Trophoblast cell (in vitro differentiated cells and primary cell): ENCODE measurements at places on chromosomes 12 and 14.

- no peak for DNase-seq
Observed at GRCh38 chr12:123280971-123281370, 9.3 kb upstream of the CDK2AP1 start.

DNA sequence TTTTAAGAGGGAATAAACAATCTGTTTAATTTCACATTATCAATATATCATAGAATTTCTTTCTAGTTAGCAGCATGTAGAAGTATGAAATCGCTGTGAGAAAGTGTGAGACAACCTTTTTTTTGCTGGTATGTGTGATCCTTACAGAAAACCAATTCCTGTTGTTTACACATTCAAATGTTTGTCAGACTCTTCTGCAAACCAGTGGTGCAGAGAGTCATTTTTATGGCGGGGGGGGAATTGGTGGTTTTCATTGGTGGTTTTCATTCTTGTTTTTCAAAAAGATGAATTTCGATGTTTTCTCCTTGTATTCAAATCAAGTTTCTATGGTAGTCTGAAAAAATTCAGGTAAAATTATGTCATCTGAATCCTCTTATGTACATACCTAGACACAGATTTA, 57.8 kb downstream of the SLC25A21 start:
- no peak for DNase-seq

GRCh38 chr12:116434155-116435011, 124.8 kb upstream of the MAP1LC3B2 start:
- DNase-seq, result peak; percentile 98

DNA sequence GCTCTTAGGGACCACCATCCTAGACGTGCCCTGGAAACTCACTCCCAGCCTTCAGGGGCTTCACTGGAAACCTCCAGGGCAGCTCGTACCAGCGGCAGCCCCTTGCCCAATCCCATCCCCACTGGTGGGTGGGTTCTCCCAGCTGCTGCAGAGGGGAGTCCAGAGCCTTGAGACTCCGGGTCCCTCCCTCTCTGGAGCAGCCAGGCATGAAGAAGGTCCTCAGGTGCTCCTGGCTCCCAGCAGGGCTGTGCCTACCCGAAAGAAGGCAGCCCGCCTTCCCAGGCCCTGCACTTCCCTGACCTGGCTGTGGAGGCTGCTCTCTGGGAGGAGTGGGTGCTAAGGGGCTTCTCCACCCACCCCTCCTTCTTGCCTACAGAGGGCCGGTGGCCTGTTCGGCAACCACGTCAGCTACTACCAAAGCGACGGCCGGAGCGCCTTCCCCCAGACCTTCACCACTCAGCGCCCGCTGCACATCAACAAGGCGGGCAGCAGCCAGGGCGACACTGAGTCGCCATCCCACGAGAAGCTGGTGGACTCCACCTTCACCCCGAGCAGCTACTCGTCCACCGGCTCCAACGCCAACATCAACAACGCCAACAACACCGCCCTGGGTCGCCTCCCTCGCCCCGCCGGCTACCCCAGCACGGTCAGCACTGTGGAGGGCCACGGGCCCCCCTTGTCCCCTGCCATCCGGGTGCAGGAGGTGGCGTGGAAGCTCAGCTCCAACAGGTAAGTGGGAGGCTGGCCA, 115.5 kb upstream of the FKBP4 start:
- no peak for DNase-seq

DNA sequence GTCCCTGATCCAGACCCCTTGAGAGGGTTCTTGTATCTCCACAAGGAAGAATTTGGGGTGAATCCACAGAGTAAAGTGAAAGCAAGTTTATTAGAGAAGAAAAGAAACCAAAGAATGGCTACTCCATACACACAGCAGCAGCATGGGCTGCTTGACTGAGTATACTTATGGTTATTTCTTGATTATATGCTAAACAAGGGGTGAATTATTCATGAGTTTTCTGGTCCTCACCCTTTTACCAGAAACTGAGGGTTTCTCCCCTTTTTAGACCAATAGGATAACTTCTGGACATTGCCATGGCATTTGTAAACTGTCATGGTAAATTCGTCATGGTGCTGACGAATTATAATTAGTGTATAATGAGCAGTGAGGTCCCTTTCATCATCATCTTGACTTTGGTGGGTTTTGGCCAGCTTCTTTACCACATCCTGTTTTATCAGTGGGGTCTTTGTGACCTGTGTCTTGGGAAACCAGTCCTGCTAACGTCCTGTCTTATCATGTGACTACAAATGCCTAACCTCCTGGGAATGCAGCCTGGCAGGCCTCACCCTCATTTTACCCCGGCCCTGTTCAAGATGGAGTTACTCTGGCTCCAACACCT, 121.9 kb downstream of the SPTSSA start:
- DNase-seq, result no peak

DNA sequence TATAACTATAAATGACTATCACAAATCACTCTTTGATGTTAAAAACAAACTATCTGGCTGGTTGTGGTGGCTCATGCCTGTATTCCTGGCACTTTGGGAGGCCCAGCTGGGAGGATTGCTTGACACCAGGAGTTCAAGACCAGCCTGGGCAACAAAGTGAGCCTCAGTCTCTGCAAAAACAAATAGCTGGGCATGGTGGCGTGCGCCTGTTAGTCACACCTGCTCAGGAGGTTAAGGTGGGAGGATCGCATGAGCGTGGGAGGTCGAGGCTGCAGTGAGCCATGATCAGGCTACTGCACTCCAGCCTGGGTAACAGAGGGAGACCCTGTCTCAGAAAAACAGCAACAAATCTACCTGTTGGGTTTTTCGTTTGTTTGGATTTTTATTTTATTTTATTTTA, 5.4 kb downstream of the TXNRD1 start:
- DNase-seq, result no peak

DNA sequence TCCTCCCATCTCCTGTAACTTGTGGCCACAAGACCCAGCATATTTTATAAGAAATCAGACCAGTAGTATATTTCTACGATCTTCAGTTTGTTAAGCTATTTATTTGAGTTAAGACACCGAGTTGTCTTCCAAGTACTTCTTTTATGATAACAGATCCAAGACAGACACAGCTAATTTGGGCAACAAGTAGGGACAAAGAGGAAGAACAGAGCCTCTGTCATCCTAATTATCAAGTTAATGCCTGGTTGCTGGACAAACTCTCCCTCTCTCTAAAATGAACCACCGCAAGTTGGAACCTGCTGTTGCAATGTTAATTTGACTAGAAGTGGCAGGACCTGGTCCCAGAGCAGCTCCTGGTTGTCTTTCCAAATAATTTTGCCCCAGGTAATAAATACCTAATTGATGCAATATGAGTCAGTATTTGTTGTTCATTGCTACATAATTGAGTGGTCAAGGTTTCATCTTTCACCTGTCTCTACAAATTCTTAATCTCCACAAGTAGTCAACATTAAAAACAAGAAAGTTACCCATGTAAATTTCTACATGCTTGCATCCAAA, 323.7 kb downstream of the PAWR start:
- peak; percentile 70 for DNase-seq

DNA sequence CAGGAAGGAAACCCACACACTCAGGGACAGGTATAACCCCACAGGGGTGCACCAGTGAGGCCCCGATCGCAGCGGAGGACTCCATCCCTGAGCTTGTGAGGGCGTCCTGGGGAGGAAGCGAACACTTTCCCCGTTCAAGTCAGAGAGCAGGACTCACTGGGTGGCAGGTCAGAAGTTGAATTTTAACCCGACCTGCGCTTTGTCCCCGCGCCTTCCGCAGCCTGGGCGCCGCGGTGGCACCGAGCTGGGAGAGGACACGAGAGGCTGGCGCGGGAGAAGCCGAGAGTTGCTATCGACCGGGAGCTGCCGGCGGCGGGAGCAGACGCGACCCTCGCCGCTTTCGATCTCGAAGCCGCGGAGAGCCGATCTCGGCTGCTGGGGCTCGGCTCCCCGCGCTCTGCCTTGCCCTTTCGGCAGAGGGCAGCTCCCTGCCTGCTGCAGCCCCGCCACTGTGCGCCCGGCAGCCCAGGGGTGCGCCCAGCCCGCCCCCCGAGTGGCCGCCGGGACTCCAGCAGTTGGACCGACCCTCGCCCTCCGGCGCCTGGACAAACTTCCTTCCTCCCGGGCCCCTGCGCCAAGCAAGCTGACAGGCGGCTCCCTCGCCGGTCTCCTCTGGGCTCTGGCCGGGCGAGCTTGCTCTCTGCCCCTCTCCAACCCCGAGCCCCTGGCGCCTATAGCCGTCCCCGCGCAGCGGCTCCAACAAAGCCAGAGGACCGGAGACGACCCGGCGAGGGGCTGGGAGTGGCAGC, 918 bp downstream of the LIN7A start:
- DNase-seq, result peak; percentile 38

- DNase-seq, result no peak
Observed at GRCh38 chr14:55702511-55702910, 122.5 kb downstream of the KTN1 start.

- no peak for DNase-seq
Observed at GRCh38 chr12:94488463-94488862, 28.8 kb upstream of the CEP83 start.

- DNase-seq, result peak; percentile 50
Observed at GRCh38 chr14:34750670-34751069, 36.3 kb upstream of the CFL2 start.

GRCh38 chr14:91205459-91205858, 39.0 kb downstream of the GPR68 start:
- peak; percentile 14 for DNase-seq

GRCh38 chr12:69502345-69503081, 32.3 kb downstream of the FRS2 start:
- DNase-seq, result peak; percentile 54

DNA sequence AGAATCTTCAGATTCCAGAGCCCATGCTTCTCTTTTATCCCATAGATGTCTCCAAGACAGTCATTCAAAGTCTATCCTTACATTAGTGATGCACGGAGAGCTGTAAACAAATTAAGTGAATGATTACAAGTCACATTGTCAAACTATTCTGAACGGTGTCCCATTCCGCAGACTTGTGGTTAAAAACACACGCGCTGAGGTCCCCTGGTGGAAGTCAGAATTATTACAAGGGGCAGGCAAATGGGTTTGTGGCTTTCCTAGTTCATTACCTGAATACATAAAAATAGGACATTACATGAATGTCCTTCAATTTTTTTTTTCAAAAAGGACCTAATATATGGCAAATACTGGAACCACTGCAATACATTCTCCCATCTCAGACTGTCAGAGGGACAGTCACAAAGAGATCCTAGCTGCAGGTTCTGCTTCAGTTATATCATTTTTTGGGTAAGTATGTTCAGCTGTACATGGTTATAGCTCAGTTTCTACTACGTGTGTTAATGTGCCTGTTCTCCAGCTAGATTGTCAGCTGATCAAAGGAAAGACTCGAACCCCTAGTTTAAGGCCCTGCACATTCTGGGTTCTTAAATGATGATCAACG, 53.1 kb upstream of the STON2 start:
- peak; percentile 33 for DNase-seq

DNA sequence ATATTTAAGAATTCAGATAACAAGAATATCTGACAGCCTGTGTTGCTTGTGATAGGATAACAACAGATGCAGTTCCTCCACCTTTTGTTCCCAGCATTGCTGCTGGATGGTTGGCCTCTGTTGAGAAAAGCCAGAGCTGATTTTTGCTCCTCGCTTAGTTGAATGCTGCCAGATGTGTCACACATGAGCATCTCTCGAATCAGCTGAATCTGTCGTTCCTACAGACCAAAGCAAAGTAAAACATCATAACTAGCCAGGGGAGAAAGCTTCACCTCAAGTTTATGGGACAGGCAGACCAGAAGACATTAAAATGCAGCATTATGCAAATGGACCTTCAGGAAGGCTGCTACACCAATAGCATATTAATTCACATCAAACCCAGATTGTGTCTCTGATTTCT, 20.1 kb downstream of the RACGAP1 start:
- DNase-seq, result no peak

DNA sequence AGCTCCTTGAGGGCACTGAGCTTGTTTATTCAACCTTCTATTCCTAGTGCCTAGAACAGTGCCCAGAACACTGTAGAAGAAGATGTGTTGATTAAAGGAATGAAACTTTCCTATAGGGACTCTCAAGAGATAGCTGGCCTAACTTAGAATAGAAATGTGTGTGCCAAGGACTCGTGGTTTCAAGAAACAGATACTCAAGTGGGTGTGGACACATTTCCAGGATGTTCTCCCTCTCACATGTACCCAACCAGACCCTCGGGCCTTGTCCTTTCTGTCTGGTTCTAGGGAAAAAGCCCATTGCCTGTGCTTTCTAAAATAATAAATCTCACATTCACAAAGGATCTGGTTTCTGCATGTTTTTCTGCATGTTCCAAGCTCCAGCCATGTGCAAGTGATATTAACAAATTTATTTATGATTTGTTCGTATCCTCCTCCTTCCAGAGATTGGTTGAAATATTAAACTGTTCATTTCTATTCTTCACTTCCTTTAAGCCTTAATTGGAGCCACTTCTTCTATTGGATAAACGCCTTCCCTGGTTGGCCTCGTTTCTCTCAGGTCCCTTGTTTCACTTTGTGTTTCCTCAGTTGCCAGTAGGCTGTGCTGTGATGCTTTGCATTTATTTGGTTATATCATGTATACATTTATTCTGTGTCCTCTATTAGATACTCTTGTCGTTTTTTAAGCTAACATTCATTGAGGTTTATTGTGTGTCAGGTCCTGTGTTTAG, 89.8 kb downstream of the CRADD start:
- DNase-seq, result peak; percentile 20

GRCh38 chr12:110245369-110245772, 35.7 kb upstream of the ATP2A2 start:
- no peak for DNase-seq

GRCh38 chr14:38121320-38122020, 86.2 kb upstream of the SSTR1 start:
- DNase-seq, result no peak

DNA sequence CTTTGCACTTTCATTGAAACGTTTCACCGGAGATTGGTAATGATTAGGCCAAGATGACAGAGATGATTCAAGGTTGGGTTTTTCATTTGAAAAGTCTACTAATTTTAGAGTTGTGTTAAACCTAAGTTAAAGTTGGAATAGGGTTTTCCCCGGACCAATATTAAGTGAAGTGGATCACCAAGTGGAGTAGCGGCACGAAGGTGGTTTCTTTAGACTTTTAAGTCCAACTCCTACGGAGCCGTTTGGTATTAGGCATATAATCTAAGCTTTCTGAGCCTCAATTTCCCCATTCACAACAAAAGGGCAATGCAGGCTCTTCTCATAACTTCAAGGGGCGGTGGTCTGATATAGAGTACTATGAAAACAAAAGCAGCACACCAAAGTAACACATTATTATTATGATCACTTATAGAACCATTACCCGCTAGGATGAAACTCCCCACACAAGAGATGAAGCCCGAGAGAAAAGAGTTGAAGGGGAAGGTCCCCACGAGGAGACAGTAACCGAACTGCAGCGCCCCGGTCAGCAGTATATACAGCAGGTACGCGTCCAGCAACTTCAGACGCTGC, 413 bp downstream of the DAD1 start:
- DNase-seq, result no peak
